Inflammatory macrophage treated with lipopolysaccharide for 4 hours (primary cell): ENCODE measurements at places on chromosomes 12 and 14.

DNA sequence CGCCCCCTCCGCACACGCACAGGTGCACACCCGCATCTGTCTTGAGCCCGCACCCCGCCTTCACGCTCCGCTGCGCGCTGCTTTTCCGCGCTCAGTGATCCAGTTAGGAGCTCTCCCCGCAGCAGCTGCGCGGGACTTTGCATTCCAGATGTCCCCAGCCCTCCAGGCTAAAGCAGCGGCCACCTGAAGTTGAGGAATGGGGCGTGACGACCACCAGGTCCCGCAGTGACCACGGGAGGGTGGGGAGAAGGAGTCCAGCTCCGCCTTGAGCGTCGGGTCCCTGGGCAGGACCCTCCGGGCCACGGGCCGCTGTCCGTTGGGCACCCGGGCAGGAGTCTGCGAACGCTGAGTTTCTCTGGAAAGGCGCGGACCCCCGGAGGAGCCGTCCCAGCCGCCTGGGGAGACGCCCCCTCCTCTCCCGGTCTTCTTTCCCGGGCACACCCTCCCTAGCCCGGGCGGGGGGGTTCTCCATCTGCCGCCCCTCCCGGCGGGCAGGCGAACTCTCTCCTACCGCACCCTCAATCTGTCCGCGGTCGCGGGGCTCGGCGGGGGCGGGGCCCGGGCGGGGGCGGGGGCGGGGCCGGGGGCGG, 334 bp upstream of the TMEM132C start:
- no peak for DNase-seq

- no peak for DNase-seq
Observed at GRCh38 chr14:65834812-65835211, 422.3 kb downstream of the FUT8 start.

DNA sequence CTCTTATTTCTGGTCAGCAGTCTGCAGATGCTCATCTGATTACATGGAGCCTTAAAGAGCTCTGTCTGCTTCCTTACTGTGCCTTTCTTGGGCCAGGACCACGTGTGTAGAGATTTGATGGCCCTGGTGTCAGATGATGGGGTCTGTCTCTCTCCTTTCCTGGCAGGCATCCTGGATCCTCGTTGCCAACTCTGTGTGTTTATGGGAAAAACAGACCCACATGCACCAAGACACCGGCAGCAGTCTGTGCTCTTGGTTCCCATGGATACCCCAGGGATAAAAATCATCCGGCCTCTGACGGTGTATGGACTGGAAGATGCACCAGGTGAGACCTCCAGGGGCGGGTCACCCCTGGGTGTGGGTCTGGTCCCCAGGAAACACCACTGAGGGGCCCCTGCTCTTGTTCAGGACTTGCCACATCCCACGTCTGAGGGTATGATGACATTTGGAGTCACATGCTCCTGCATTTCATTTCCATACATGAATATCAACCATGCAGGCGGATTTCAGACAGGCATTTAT, 18.5 kb upstream of the ALDH2 start:
- DNase-seq: no peak

DNA sequence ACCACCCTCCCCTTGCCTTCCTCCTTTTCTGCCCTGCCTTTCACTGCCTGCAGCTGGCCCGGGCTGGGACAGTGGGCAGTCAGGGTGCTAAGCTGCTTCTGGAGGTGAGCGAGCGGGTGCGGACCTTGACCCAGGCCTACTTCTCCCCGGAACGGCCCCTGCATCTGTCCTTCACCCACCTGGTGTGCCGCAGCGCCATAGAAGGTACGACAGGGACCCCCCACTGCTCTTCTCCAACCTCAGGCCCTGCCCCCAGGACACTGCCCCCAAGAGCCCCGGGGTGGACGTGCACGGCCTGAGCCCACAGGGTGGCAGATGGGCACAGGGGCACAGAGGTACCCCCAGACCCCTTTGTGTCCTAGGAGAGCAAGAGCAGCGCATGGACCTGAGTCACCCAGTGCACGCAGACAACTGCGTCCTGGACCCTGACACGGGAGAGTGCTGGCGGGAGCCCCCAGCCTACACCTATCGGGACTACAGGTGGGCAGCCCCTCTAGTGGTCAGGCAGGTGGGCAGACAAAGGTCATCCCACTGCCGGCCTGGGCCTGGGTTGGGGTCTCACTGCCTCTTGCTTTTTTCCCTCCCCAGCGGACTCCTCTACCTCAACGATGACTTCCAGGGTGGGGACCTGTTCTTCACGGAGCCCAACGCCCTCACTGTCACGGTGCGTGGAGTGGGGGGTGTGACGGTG, 3.2 kb upstream of the GNB3 start:
- DNase-seq: no peak

- DNase-seq: no peak
Observed at GRCh38 chr14:33945210-33946088, 5.4 kb downstream of the EGLN3 start.

DNA sequence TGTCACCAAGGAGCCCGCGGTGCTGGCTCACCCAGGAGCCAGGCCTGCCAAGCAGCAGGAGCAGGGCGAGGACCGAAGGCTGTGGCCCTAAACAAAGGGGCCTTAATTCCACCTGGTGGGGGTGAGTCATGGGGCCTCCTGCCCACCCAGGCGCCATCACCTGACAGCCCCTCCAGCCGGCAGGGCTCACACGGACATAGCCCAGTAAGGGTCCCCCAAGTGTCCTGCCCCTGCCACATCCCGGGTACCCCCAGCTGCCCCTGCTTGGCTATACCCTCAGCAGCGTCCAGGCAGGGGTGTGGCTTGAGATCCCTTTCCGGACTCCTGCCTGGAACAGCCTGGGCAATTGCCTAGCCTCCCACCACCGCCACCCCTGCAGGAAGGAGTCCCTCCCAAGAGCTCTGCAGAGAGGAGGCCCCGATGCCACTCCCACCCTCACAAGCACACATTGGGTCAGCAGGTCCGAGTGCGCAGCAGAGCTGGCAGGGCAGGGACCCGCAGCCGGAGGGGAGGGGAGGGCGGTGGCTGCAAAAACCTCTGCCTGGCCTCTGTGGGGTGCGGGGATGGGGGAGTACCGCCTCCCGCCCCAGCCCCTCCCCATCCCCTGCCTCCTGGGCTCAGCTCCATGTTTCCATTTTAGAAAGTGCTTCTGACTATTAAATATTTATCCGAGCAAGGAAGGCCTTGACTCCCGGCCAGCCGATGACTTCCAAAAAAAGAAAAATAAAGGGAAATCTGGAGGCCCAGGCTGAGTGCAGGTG, 4.6 kb downstream of the AHNAK2 start:
- no peak for DNase-seq

- no peak for DNase-seq
Observed at GRCh38 chr12:109760930-109761921, 47.6 kb downstream of the FAM222A start.

- no peak for DNase-seq
Observed at GRCh38 chr14:59376686-59377085, 88.5 kb downstream of the GPR135 start.

- no peak for DNase-seq
Observed at GRCh38 chr14:97878727-97879126, 1081.5 kb downstream of the VRK1 start.

GRCh38 chr14:76456200-76456599, 80.3 kb downstream of the ESRRB start:
- peak; percentile 41 for DNase-seq

DNA sequence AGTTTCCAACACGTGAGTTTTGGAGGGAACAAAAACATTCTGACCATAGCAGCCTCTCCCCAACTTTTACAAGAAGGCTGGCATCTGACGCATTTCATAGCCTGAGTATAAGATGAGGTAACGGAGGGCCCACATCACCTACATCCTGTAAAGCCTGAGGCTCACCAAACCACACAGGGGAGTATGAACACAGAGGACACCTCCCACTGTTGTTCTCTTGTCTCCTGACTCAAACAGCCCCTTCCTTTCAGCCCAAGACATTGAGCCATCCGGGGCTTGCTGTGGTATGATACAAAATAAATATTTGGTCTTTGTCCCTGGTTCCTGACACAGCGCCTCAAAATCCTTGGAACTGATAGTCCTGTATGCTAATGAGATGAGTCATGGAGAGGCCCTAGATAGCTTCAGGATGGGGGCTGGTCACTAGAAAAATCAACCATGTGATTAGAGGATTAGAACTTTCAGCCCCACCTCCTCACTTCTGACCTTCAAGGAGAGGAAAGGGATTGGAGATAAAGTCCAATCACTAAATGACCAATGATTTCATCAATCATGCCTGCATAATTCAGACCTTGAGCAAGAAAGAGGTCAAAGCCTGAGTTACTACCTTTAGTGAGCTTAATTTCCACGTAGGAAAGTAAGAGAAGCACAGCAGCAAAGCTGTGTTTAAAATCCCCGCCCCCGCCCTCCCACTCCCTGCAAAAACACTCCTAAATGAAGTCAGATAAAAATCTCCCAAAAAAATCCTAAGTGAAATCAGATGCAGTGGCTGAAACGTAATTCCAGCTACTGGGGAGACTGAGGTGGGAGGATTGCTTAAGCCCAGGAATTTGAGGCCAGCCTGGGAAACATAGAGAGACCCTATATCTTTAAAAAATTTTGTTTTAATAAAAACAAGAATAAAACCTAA, 236.4 kb downstream of the PCNX1 start:
- peak; percentile 61 for DNase-seq

GRCh38 chr12:106190581-106190980, 51.8 kb upstream of the NUAK1 start:
- no peak for DNase-seq

DNA sequence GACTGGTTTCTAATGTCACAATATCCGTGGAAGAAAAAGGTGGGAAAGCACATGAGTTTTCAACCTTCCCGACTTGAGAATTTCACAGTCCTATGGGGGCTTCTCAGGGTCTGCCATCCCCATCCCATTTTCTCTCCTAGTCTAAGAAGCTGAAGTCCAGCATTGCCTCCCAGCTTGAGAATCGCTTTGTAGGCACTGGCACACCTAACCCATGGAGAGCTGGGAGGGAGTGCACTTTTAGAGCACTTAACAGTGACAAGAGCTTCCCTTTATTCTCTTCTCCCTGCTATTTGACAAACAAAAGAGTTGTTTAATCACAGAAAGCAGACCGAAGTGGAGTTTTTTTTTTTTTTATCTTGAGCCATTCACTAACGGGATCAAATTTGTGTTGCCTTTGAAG, 22.8 kb upstream of the SRRM4 start:
- DNase-seq: no peak

DNA sequence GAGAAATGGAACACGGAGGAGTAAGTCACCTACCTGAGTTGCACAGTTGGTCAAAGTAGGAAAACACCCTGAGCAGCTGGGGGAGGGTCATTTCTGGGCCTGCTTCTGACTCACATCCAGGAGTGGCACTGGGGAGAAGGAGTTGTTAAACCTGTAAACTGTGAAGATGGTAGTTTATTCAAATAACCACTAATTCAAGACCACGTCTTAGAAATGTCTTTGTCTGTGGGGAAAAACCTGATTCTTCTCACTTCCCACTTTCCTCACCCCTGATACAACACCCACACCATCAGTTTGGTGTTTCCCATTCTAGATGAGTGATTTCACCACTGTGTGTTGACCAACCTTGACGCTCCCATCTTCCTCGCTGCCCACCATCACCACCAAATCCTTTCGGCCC, 207.1 kb downstream of the ANO4 start:
- peak; percentile 25 for DNase-seq

DNA sequence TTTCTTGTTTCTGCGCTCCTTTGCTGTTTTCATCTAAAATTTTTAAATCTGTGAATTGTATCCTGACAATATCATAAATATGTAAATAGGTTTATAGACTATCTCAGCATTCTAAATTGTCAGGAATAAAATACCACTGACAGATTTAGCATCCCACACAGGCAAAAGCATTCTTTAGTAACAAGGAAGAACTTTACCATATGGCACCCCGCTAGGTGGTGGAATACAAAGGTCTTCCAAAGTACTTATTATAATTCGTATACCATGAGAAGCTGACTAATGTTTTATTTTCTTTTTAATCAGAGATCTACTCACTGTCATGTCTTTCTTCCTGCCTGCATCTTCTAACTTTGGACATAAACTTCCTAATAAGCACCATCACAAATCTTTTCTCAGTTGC, 328.8 kb upstream of the NOVA1 start:
- DNase-seq: no peak

DNA sequence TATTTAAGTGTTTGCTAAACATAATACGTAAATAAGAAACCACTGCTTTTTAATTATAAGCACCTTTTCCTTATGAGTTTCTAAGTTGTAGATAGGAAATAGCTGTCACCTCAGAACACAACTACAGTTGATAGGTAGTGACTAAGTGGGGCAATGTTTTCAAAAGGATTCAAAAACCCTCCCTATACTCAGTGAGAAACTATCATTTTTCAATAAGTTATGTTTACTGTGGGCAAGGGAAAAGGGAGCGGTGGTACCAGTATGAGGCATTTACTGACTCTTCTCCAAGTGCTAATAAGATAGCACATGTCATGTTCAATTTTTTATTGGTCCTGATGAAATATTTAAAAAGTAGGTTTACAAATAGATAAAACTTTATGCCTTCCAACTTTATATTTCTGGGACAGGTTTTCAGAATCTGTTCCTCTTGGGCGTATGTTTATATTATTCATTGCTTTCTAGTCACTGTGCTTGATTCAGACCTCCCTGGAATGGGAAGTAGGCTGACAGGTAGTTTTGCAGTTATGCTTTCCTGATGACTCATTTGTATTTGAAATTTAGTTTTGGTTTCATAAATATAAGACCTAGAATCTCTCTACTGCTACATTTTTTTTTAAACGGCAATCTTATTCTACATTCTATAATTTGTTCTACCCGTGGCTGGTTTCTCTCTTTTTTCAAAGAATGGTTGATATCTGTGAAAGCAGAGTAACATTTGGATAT, 153.1 kb downstream of the TMEM117 start:
- peak; percentile 19 for DNase-seq

GRCh38 chr14:20460458-20461224, 593 bp downstream of the PIP4P1 start:
- peak; percentile 36 for DNase-seq

GRCh38 chr12:55043542-55043941, 23.8 kb downstream of the NEUROD4 start:
- peak; percentile 93 for DNase-seq

- no peak for DNase-seq
Observed at GRCh38 chr14:57085801-57086200, 182.9 kb downstream of the EXOC5 start.

GRCh38 chr14:38866461-38866860, 236.6 kb downstream of the SEC23A start:
- no peak for DNase-seq

DNA sequence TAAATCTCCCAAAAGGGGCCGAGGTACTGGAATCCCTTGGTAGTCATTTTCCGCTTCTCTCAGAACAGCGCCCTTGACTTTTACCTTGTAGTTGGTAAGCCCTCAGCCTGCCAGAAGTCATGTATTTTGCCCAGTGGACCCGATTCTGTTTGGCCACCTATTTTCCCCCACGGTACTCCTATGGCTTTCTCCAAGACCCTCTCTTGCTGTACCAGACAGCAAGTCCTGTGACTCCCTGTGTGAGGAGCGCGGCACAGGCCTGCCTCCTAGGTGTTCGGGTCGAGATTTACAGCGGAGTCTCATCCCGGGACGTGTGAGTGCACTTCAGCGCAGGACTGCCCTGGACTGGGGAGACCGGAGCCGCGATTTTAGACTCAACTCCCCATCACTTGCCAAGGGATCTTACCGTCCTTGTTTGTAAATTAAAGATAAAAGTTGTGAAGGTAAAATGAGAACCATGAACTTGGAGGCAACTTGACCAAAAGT, 1.1 kb upstream of the MBD6 start:
- no peak for DNase-seq

- no peak for DNase-seq
Observed at GRCh38 chr12:5016526-5016925, 27.2 kb upstream of the KCNA5 start.
